Retina (tissue), 1 donor: ENCODE measurements at places on chromosomes 5 and 9.

DNA sequence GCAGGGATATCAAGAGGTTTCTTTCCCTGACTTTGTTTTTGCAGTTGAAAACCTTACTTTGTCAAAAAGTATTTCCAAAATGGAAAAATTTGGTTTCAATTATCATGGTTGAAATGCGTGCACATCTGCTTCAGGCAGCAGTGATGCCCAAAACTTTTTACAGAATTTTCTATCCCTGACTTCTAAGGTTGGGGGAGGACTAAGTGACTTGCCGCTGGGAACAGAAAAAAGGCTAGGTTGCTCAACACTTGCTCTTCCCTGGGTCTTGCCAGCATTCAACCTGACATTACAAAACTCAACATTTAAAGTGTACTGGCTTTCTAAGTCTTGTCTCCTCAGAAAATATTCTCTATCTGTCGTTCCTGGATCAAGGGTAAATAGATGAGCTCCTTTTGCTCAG lies 4.7 kb downstream of the KLHL3 start:
- DNase-seq = no peak

DNA sequence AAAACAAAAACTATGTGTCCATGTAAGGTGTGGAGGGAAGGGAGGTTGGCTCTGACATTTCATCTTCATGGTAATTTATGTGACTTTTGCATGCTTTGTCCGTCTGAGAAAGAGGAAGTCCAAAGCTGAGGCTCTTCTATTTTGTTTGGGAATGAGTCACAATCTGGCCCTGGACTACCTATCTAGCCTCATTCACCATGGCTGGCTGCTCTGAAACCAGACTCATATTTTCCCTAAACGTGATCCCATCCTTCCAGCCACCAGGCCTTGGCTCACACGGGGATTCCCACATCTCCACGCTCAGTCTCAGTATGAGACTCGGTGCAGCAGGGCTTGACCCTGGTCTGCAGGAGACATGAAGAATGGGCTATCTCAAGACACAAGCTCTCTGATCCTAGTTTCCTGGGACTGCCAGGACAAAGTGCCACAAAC lies 672.8 kb downstream of the ACTL7B start:
- DNase-seq = no peak

DNA sequence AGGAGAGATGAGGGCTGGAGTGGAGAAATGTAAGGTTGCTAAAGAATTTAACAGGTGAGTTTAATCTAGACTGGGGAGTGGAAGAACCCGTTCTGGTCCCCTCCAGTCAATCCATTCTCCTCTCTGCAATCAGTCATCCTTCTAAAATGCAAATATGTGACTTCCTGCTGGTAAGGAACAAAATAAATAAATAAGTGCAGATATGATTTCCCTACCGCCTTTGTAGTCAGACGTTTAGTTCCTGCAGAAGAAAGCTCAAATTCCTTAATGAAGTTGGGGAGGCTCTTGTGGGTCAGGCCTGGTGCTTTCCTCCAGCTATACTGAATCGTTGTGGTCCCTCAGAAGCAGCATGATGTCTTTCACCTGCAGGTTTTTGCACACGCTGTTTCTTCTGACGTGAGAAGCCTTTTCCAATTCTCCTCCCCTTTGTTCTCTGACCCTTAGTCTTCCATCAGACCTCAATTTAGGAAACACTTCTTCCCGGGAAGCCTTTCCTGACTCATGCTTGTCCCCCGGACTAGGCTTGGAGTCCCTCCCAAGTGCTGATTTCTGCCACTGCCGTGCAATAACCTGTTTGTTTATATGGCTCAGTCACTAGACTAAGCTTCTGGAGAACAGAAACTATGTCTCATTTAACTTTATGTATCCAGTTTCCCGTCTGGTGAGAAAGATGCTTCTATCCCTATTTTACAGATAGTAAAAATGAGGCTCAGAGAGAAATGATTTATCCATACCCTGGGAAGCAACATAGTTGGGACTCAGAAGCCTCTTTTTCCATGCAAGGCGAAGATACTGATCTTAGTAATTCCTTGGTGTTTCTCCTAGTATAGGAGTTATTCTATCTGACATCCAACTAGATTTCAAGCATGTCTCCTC lies 1.3 kb downstream of the ATP6V1G1 start:
- no peak for DNase-seq

- no peak for DNase-seq
Observed at GRCh38 chr5:163585206-163585605, 79.8 kb downstream of the MAT2B start.

DNA sequence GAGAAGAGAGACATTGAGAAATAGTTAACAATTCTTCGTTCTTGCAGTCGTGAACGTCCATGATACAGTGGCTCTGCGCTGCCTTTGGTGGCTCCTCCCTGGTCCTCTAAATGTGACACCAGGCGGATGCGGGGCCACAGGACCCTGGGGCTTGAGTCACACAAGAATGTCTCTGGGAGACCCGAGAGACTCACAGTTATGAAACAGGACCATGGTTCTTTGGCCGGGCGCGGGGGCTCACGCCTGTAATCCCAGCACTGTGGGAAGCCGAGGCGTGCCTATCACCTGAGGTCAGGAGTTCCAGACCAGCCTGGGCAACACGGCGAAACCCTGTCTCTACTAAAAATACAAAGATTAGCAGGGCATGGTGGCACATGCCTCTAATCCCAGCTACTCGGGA lies 767 bp upstream of the ZDHHC11 start:
- DNase-seq = no peak

DNA sequence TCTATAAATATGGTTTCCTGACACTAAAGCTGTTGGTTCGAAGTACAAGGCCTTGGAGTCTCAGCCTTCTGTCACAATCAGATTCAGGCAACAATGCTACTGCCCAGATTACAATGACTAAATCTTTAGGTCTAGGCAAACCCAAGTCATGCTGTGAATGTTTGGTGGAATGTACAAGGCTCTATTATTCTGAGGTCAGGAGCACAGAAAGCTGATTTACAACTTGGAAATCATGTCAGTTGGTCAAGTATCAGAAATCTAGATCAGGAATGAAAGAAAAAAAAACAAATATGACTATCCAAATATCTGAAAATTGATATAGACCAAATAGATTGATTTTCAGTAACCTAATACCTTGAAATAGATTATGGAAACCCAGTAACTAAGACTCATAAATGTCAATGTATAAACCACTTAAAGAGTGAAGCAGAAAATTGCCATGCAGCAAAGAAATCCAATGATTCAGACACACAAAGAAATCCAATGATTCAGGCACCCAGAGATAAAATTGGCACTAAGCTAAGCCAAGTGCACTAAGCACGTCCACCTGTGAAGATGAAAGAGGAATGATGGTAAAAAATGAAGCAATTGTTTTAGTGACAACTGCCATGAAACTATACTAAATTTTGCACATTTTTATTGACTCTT lies 588.0 kb upstream of the TUSC1 start:
- no peak for DNase-seq

- DNase-seq = peak; percentile 87
Observed at GRCh38 chr9:16191691-16192402, 639.0 kb downstream of the CCDC171 start.

- DNase-seq = no peak
Observed at GRCh38 chr5:17918373-17919104, 284.3 kb downstream of the TAF11L14 start.

GRCh38 chr9:78011049-78011448 lies 20.6 kb downstream of the GNAQ start:
- no peak for DNase-seq

- DNase-seq = no peak
Observed at GRCh38 chr9:109517901-109518377, 19.8 kb upstream of the PTPN3 start.

DNA sequence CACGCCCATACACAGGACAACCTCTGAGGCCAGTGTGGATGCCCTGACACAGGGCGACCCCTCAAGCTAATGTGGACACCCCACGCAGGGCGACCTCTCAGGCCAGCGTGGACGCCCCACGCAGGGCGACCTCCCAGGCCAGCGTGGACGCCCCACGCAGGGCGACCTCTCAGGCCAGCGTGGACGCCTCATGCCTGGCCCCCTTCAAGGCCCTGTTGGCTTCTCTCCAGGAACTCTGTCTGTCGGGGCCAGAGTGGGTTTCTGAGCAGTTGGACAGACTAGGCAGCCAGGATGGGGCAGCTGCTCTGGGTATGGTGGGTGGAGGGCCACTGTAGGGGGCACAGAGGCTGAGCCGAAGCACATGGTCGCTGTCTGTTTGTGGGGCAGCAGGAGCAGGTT lies 47.4 kb downstream of the LMX1B start:
- no peak for DNase-seq

- no peak for DNase-seq
Observed at GRCh38 chr5:143887903-143888665, 76.1 kb downstream of the HMHB1 start.

- no peak for DNase-seq
Observed at GRCh38 chr9:133862585-133863256, 124.6 kb upstream of the SARDH start.

GRCh38 chr5:132065951-132066701 lies 5.7 kb downstream of the IL3 start:
- no peak for DNase-seq

GRCh38 chr5:82312373-82312856 lies 34.3 kb upstream of the RPS23 start:
- DNase-seq = peak; percentile 59

DNA sequence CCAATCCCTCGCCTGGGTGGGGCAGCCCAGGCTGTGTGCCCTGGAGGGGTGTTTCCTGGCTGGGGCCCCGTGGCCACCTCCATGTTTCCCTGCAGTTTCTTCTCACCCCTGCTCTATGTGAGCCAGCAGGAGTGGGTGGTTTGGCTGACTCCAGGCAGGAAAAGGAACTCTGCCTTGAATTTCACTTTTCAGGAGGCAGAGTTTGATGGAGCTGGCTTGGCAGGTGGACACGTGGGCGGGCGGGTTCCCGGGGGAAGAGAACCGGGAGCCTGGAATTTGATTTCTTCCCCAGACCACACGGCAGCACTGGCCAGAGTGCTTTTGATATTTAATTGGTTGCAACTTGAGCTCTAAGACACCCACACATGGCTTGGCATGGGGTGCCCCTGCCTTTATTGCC lies 119.8 kb upstream of the PANK3 start:
- DNase-seq = no peak

DNA sequence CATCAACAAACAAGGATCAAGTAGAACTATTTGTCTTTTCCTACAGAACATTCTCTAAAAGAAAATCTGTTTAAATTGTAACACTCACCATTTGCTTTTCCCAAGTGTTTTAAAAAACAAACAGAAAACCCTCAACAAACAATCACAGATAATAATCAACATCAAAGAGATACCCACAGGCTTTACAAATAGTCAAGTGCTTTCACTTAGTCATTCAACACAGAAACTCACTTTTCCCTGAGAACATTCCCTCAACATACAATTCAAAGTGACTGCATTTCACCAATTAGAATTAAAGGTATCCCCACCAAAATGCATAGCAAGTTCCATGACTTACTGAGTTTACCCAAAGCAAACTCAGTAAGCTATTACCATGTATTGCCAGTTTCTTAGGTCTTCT lies 144.9 kb downstream of the NR2F1-AS1 start:
- DNase-seq = no peak

DNA sequence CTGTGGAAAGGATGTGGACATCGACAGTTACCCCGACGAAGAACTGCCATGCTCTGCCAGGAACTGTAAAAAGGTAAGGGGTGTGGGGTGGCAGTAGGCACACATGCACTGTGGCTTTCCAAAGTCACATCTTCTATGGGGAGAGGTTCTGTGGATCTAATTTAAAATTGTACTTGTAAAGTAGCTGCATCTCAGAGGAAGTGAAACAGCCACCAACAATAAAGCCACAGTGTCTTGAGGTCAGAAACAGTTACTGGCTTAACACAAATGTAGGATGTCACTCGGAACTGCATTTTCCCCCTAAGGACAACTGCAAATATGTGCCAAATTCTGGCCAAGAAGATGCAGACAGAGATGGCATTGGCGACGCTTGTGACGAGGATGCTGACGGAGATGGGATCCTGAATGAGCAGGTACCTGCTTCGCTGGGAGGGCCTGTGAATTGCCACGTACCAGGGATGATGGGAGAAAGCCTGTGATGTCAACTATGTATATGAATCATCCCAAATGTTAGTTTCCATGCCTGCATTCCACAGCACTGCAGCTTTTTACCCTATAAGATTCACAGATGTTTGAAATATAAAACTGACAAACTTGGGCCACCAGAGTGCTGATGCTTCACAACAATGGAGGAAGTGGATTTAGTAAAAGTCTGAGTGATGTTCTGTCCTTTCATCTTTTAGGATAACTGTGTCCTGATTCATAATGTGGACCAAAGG lies 35.3 kb downstream of the THBS4 start:
- no peak for DNase-seq

- no peak for DNase-seq
Observed at GRCh38 chr9:104972242-104972866, 44.4 kb upstream of the ABCA1 start.

DNA sequence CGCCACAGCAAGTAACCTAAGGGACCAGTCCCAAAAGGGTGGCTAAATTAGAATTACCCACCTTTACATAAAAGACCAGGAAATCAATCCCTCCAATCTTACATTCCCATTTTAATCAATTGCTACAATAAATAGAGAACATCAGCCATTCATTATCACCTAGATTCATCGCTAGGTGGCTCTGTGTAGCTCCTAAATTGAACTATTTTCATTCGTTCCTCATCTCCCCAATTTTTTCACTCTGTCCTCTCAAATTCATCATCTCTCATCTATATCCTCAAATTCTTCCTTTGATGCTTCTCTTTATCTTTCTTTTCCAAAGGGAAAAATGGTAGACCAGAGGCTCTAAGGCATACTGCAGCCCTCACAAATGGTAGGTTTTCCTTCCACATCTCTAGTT lies 108.2 kb upstream of the TNC start:
- no peak for DNase-seq

GRCh38 chr5:170513856-170514525 lies 10.2 kb downstream of the KCNIP1 start:
- no peak for DNase-seq

- no peak for DNase-seq
Observed at GRCh38 chr9:94937214-94937903, 210.9 kb downstream of the AOPEP start.

DNA sequence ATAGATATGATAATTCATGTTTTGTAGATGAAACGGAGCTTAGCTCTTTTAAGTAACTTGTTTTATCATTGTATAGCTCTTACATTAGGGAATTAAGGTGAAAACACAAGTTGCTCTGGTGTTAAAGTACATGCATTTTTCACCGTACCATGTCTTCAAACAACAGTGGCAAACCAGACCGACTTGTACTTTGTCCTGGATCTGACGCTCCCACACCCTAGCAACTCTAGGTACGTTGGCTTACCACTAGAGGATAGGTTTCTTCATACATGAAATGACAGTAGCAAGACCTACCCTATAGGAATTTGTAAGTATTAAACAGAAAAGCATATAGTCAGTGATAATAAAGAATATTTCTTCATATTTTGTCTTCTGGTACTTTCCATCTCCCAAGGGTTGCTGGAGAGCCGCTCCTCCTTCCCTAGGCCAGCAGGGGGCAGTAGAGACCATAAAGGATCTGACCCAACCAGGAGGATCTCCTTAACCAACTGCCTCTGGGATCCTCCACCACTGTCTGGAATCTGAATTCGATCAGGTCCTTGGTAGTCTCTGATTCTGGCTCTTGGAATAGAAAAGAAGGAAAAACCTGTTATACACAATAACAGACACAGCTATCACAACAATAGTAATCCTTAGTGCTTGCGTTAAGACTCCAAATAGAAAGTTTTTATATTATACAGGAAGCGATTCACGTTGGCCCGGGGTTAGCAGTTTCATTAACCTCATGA lies 136.7 kb downstream of the CAVIN4 start:
- peak; percentile 81 for DNase-seq
